ENCODE measurements at places on chromosomes 2 and 18. TPM values are rescaled to one million over a fixed set of nuclear protein-coding genes. Genes with fewer than 3 reads are reported as not detected.

- DNase-seq: no peak
These were observed 1.8 kb downstream of the TGFBRAP1 start for GRCh38 chr2:105327690-105328089.

DNA sequence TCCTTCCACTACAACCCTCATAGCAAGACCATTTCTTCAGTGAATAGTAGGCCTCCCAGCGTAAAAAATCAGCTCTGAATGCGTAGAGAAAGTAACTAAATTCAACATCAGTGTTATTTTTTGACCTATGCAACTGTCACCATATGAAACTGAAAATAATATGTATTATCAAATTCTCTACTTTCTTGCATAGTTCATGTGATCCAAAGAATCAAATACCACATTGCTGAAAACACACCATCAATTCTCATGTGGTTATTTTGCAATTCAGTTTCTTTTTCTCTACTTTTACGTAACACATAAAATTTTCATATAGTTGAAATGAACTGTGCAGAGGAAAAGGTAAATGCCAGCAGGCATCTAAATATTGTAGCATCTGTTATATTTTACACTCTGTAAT is 208.5 kb upstream of the SPOPL start:
- no peak for DNase-seq

GRCh38 chr2:173783382-173783781 is 181.8 kb downstream of the SP3 start:
- no peak for DNase-seq

Gene SH3BP4
- 9.3 TPM for total RNA-seq

GRCh38 chr2:102696463-102696862 is 65.4 kb upstream of the TMEM182 start:
- DNase-seq: no peak

GRCh38 chr18:13710414-13710831 is 15.9 kb downstream of the FAM210A start:
- DNase-seq: no peak

Gene MC2R
- not detected for total RNA-seq

Gene MC5R
- total RNA-seq: not detected

- no peak for DNase-seq
These were observed 12.5 kb downstream of the NMS start for GRCh38 chr2:100482741-100483140.

- no peak for DNase-seq
These were observed 61.4 kb downstream of the LHCGR start for GRCh38 chr2:48694149-48694548.

Gene TMSB10
- 571 TPM for total RNA-seq

GRCh38 chr2:203660465-203660864 is 46.0 kb upstream of the CD28 start:
- DNase-seq: no peak

- DNase-seq: no peak
These were observed 248.8 kb downstream of the RDH14 start for GRCh38 chr2:18311420-18312195.

GRCh38 chr2:235433860-235434259 is 60.0 kb upstream of the AGAP1 start:
- DNase-seq: no peak

All from Right ventricle myocardium inferior (tissue), 1 donor.